ENCODE measurements at places on chromosomes 13 and 19.

- no peak for DNase-seq
Observed at GRCh38 chr13:64529874-64530485, 2700.2 kb downstream of the PCDH9 start.

- DNase-seq: no peak
Observed at GRCh38 chr19:53432088-53432661, 391 bp downstream of the ZNF761 start.

DNA sequence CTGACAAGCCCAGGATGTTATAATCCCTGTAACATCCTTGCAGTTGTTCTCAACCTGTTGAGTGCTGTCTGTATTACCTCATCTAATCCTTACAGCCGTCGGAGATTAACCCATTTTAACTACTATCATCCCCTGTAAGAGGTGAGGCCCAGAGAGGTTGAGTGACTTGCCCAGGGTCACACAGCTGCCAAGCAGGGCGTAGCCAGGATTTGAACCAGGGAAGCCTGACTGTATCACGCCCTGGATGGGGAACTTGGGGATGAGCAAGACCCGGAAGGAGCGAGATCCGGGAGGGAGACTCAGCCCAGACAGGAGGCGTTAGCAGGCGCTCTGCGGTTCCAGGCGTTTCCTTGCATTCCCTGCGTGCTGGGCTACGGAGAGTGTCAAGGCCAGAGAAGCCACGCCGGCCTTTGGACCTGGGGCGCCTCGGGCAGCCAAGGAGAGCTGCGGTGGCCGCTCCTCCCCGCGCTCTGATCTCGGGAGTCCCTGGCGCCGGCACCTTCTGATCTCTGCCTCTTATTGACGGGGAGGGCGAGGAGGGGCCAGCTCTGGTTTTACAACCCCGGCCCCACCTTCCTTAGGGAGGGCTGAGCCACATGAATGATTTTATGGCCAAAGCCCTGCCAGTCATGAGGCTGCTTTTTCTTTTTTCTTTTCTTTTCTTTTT is 6.2 kb downstream of the SULT2B1 start:
- no peak for DNase-seq

DNA sequence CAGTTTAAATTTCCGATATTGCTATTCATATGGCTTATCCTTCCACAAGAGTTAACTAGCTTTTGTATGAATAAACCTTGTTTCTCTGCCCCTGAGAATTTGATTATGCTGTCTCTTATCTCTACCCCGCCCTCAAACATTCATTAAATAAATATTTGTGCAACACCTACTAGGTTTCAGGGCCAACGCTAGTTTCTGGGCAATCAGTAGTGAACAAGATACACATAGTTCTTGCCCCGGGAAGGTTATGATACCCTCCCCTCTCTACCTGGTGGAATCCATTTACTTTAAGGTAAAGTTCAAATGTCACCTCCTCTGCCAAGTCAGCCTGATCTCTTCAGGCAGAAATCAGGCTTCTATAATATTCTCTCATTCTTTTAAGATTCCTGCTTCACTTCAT is 16.6 kb upstream of the USP12 start:
- DNase-seq: no peak

GRCh38 chr13:48728226-48728625 is 74.5 kb downstream of the CYSLTR2 start:
- DNase-seq: no peak

- no peak for DNase-seq
Observed at GRCh38 chr13:94056362-94056990, 423.0 kb downstream of the DCT start.

- no peak for DNase-seq
Observed at GRCh38 chr19:18629166-18630088, 7.4 kb upstream of the KLHL26 start.

DNA sequence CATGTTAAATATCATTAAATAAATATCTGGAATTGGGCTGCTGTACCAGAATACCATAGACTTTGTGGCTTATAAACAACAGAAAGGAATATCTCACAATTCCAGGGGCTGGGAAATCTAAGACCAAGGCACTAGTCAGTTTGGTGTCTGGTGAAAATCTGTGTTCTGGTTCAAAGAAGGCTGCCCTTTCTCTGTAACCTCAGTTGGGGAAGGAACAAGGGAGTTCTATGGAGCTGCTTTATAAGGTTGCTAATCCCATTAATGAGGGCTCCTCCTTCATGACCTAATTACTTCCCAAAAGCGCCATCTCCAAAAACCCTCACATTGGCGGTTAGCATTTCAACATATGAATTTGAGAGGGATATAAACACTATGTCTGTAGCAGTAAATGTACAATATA is 480.9 kb downstream of the GPC5 start:
- no peak for DNase-seq

- DNase-seq: no peak
Observed at GRCh38 chr19:19343762-19344161, 23.1 kb downstream of the MAU2 start.

DNA sequence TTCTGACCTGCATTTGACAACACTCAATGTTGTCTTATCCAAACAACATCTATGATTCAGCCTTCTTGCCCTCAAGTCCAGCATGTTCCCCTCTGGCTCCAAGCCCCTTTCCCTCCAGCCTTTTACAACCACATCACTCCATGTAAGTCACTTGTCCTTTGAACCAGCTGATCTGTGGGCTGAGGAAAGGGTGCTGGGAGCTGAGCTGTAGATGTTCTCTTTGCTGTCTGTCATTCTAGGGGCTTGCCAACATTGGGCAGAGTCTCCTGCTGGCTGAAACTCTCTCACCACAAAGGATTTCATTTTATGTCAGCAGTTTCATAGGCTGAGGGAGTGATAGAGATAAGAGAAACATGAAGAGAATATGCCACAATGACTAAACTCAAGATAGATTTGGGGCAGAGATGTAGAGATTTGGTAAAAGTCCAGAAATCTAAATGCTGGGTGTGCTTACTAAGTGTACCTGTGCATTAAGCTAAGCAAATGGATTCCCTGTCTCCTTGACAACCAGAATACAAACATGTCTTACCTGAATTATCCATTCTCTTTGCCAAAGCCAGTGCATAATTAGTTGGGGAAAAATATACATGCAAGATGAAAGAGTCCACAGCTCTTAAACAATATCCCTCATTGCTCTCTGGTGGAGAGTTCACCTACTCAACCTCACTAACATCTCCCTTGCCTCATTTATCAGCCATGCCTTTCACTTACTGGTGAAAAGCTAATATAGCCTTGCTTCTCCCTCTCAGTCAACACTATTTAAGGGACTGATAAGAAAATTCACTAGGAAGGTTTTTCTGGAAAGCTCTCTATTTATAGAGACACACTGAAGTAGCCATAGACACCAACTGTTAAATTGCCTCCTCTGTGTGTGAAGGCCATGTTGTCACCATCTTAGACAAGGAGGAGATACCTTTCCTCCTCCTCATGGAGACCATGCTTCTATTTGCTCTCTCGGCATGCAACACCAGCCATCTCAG is 175.5 kb upstream of the SERP2 start:
- no peak for DNase-seq

All from NCI-H2171 (cell line).